Dermis microvascular lymphatic vessel endothelial cell (primary cell): ENCODE measurements at places on chromosomes 6 and 20.

GRCh38 chr6:62265906-62266525 is 20.0 kb downstream of the KHDRBS2 start:
- DNase-seq = no peak

DNA sequence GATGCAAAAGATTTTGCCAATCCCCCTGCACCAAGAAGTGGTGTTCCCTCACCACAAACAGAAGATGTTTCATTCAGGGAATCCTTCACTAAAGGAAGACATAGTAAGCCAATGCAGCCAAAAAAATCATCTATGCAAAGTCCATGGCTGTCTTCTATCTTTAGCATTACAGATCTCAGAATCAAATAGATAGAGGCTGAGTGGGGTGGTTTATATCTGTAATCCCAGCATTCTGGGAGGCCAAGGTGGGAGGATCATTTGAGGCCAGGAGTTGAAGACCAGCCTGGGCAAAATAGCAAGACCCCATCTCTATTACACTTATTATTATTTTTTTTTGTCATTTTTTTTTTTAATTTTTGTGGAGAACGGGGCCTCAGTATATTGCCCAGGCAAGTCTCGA is 32.9 kb upstream of the ZNF217 start:
- no peak for DNase-seq

GRCh38 chr6:62716719-62717118 is 430.7 kb upstream of the KHDRBS2 start:
- no peak for DNase-seq

DNA sequence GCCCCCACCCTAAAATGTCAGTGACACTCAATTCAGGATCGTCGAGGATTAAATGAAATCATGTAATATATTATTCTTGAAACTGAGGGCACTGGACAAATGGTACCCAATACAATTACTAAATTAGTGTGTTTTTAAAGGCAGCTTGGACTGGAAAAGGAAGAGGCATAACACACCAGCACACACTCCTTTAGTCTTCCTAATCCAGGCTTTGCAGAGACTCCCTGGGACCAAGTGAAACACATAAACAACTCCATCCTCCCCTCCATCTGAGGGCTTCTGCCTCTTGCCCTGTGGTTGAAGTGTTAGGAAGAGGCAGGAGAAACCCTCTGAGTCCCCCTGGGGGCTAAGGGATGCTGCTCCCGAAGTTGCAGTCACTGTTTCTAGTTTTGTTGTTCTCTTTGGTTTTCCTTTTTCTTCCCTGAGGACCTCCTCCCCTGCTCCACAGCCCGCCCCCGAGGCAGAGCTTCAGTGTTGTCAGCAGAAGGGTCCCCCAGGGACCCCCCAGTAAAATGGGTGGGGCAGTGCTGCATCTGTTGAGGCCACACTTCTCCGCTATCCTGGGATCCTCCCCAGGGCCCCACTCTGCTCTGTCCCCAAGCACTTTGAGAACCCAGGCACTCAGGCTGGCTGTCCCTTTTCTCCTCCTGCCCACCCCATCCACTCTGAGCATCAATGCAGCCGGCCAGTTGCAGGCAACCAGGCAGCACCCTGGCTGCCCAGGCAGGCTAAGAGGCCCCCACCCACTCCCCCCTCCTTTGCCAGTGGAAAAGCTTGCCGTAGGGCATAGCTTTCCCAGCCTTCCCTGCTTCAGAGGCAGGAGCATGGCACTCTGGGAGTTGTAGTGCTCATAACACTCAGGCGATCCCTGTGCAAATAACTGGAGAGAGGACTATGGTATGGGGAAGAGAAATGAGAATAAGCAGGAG is 5.9 kb downstream of the TMEM63B start:
- no peak for DNase-seq

- peak; percentile 23 for DNase-seq
Measured at GRCh38 chr6:136608991-136609390, 58.8 kb upstream of the MAP7 start.

DNA sequence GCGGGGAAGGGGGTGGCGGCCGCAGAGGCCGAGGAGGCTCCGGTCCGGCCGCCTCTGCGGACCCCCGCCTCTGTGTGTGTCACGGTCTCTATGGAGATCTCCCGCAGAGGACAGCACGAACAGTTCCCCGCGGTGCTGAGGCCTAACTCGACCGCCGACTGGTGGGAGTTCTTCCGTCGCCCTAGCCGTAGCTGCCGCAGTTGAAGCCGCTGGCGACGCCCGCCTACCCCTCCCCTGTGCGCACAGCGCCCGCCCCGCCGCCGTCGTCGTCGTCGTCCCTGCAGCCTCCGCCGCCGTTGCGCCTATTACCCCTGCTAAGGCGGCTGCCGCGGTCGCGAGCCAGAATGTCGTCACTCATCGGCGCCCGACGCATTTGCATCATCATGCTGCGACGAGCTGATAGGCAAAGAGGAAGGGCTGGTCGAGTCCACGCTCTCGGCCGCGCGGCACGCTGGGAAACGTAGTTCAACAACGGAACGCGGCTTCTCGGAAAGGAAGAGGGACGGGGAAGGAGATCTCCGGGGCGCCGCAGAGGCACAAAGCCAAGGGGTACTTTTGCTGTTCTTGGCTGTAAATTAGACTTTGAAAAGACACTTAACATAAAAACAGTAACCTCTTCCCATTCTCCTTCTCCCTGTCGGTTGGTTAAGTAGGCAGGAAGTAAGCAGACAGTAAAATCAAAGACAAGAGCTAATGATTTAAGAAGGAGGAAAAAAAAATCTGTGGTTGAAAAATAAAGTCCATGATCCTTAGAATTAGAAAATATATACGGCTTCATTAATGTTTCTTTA is at the start of gene NUP153:
Gene NUP153, minus strand, starts transcription at position 346 of the 791 bp plus-strand sequence. CDS start 538 bp downstream, outside the sequence.
- peak; percentile 96 for DNase-seq

DNA sequence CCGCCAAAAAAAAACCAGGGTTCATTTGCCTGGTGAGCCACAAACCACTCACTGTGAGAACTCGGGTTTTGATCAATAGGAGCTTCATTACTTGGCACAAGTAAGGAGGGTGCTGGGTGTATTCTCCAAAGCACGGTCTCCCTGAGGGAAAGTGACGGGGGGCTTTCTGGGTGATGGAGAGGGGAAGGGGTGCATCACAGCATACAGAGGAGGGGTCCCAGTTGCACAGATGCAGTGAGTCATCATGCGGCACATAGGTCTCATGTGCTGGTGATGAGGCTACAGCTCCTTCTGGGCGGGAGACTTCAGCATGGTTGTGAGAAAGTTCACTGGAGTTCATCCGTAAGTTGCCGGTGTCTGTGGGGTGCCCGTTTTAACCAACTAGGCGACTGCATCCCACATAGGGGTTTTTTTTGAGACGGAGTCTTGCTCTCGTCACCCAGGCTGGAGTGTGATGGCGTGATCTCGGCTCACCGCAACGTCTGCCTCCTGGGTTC is 36.2 kb downstream of the SUN5 start:
- no peak for DNase-seq

DNA sequence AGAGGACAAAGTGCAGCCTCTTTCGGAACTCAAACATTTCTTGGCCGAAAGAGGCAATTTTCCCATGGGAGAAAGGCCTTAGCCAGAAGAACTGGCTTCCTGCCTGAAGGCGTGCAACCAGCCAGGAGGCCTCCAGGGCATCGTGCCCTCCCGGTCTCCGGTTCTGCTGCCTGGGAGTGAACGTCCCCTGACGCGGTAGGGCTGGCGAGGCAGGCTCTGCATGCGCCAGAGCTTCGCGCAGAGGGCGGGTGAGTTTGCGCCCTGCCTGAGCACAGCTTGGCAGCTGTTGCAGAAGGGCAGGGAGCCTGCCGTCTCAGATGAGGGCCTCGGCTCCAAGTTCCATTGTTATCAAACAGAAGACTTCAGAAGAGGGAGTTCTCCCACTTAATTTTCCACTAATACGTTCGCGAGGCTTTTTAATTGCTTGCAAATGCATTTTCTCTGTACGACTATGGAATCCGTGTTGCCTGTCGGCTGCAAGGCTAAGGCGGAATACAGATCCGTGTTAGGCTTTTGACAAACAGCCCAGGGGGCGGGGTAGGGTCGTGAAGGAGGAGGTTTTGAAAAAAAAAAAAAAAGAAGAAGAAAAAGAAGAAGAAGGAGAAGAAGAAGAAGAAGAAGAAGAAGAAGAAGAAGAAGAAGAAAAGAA is 5.5 kb upstream of the TFAP2D start:
- no peak for DNase-seq

DNA sequence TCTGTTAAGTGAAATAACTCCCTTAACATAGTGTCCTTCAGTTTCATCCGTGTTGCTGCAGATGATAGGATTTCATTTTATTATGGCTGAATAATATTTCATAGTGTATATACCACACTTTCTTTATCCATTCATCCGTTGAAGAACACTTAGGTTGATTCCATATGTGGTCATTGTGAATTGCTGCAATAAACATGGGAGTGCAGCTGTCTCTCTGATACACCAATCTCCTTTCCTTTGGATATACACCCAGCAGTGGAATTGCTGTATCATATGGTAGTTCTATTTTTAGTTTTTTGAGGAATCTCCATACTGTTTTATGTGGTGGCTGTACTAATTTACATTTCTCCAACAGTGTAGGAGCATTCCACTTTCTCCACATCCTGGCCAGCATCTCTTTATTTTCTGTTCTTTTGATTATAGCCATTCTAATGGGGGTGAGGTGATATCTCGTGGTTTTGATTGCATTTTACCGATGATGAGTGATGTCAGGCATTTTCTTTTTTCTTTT is 193.2 kb downstream of the SLC16A10 start:
- DNase-seq = no peak

- no peak for DNase-seq
Measured at GRCh38 chr6:120230008-120230407, 880.4 kb upstream of the MAN1A1 start.

GRCh38 chr6:10690651-10691445 is 3.6 kb downstream of the C6orf52 start:
- DNase-seq = no peak

DNA sequence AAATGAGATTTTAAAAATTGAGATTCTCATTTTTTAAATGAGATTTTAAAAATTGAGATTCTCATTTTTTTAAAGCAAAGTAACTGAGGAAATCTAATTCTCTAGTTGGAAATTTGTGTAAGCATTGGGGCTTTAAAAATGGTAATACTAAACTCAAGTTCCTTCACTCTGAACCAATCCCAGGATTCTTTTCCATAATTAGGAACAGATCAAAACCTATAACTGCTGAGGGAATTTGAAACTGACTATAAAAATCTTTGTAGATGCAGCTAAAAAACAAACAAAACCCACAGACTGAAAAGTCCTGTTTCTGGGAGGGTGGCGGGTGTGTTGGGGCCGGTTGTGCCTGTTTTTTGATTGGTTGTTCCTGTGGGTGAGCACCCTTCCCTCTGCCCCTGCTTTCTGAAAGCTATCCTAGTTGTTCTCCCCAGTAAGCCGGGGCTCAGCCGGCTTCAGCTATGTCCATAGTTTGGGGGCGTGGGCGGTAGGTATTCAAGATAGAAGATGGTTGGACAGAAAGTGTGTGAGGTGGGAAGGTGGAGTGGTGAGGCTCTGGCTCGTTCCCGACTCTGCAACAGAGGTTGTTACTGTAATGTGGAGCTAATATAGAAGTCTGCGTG is 49.3 kb downstream of the GFRA4 start:
- DNase-seq = no peak
